HCEC 1CT (cell line): ENCODE measurements at places on chromosomes 3 and 15.
A peak's percentile ranks its signal among the peaks of the same experiment; 100 is the strongest.

GRCh38 chr3:111768571-111769100, 90.4 kb upstream of the PHLDB2 start:
- DNase-seq: peak; percentile 91

DNA sequence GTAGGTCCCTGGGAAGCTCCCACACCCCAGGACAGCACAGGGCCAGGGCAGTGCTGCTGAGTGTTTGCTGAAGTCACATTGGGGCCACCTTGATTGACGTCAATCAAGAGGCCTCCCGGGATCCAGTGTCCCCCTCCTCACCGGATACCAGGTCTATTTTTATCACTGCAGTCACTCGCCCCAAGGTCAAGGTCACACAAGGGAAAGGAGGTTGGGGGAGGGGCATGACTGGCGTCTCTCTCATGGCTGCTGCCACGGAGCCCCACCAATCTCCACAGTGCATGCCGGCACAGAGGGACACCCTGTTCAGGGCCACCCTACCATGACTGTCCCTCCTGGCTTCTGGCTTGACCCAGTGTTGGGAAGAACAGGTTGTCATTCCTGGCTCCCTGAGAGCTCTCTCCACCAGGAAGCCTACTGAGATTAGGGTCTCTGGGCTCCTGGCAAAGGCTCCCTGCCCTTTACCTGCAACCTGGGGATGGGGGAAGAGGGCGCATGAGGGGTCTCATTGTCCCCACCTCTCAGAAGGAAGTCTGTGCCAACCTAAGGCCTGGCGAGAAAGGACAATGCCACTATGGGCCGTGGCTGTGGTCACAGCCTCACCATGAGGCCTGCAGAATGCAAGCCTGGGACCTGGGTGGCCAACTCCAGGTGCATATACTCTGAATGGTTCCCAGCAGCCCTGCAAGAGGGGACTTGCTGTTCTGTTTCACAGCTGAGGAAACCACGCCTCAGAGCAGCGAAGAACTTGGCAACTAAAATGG, 1.5 kb downstream of the MYL3 start:
- DNase-seq: no peak

GRCh38 chr3:124576565-124577493, 153.4 kb upstream of the UMPS start:
- no peak for DNase-seq

- no peak for DNase-seq
Observed at GRCh38 chr3:140902791-140903190, 38.8 kb upstream of the SLC25A36 start.

DNA sequence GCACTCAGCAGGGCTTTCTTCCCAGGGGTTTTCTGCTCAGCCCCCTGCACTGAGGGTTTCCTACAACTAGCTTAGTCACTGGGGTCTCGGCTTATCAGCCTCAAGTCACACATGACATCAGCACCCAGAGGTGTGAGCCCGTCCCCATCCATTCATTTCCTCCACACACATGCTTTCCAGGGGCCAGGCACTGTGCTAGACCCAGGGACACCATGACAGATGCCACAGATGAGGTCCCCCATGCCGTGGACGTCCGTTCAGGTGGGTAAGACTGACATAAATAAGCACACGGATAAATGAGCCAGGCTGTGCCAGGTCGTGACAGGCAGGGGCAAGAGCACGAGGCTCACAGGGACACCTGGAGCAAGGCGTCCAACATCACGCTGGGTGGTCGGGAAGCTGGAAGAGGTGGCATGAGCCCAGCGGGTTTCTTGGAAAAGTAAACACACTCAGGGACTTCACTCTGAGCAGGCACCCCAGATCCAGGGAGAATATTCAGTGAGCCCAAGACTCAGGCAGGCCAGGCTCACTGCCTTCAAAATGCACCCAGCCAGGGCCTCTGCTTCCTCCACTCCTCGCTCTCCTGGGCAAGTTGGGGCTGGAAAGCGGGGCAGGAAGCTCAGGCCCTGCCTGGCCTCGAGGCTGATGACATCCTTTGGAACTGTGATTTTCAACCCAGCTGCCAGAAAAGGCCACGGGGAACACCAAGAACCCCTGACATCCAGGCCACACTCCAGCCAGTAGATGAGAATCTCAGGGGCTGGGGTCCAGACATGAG, 139.3 kb downstream of the CHSY1 start:
- no peak for DNase-seq

DNA sequence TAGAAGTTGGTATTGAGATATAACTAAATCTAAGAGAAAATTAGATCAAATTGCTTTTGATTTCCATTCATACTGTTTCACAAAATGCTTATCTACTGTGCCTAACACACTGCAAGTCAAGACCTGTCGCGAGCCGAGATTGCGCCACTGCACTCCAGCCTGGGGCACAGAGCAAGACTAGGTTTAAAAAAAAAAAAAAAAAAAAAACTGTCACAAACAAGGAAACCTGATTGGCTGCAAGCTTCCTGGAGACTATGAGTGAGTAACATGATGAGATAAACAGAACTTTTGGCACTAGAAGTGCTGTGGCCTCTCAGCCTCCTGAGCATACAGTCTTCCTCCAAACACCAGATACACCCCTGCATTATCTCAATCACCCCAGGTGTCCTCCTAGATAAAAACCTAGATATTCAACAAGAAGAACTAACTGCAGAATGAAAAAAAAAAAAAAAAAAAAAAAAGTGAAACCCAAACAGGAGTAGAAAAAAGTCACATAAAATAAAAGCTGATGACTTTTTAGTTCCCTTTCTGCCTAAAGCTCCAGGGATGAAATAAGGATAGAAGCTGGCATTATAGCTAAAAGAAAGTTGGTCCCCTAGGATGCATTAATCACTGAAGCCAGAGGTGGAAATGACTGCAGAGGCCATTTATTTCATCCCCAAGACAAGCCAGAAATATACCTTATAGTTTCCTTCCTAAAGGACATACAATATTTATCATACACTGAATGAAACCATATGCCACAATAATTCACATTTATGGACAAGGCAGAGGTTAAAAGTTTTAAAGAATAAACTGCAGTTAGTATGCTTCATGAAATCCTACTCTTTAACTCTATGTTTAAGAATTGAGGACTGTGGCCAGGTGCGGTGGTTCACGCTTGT, 82.4 kb downstream of the P3H2 start:
- DNase-seq: peak; percentile 68

DNA sequence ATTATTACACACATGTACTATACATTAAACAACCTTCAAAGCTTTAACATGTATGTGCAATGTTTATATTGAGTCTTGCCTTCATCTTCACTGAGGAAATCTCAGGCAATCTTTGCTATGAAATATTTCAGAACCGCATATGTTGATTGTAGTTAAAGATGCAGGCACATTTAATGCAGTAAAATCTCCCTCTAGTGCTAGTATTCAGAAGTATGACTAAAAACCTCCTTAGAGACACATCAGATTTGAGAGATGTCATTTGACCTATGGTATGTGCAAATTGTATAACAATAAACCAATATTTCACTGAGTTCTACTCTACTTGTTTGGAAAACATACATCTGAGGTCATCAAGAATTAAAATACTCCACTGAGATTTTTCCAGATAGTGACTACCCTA, 123.8 kb upstream of the C15orf61 start:
- DNase-seq: no peak

- peak; percentile 36 for DNase-seq
Observed at GRCh38 chr3:47475029-47475569, 642 bp downstream of the SCAP start.

GRCh38 chr3:166519443-166519842, 682.2 kb upstream of the BCHE start:
- no peak for DNase-seq

DNA sequence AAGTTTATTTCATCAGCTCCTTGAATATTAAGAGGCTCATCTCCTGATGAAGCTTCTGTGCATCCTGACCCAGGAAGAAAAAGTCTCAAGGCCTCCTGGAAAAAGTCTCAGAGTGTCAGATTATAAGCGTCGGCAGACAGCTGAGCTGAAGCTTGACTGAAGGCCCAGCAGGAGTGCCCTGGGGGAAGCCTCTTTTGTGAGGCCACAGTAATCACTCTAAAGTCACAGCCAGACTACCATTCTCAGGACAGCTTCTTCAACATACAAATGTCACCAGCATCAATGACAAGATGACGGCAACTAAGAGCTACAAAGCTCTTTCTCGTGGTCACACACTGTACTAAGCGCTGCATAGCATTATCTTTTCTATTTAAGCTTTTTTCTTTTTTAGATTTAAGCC, 72.7 kb upstream of the LRRN1 start:
- no peak for DNase-seq

- DNase-seq: no peak
Observed at GRCh38 chr3:135237371-135238143, 442.5 kb downstream of the EPHB1 start.

DNA sequence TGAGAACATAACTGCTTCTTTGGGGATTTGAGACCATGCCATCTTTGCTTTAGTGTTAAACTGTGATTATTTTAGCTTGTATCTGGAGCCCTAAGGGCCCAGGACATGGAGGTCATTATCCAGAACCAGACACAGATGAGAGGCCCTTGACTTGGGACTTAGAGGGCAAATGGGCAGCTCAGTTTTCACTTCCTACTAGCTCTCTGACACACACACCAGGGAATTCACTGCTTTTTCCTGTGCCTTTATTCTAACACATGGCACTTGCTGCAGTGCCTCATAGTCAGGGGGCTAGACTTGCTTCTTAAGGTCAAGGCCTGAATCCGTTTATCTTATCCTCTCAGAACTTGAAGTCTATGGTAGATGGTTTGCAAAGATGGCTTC, 33.3 kb downstream of the AMOTL2 start:
- no peak for DNase-seq

DNA sequence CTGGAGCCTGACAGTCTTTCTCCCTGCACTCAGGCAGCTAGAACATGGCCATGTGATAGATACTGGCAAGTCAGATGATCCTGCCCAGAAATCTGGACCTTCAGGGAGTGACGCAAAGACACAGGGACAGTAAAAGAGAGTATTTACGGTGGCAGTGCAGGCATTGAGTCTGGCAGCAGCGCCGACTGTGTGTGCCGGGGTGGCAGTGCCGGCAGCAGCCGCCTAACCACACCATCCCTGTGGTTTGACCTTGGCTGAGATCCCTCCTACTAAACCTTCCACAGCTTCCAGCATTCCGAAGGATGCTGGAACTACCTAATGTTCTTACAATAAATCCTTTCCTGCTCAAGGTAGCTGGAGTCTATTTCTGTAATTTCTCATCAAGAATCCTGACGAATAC, 4.6 kb upstream of the TSPAN3 start:
- no peak for DNase-seq

- DNase-seq: peak; percentile 55
Observed at GRCh38 chr3:126654571-126655383, at the start of gene TXNRD3. Gene TXNRD3, minus strand, starts transcription at chr3:126655124.

GRCh38 chr3:24679429-24679828, 184.8 kb upstream of the THRB start:
- DNase-seq: no peak

DNA sequence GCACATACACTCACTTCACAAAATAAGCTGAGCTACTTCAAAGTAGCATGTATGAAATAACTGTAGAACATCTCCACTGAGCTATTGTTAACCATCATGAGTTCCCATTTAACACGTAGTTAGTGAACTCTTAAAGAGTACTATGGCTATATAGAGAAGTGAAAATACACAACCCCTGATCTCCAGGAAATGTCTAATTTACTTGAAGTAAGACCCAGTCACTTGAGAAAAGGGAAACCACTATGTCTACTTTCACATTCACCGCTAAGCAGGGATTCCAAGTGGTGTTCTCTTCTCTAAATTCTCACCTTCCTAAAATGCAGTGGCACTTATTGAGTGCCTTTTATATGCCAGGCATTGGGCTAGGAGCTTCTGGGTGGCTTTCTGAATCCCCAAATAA, 35.0 kb upstream of the COLQ start:
- DNase-seq: no peak

DNA sequence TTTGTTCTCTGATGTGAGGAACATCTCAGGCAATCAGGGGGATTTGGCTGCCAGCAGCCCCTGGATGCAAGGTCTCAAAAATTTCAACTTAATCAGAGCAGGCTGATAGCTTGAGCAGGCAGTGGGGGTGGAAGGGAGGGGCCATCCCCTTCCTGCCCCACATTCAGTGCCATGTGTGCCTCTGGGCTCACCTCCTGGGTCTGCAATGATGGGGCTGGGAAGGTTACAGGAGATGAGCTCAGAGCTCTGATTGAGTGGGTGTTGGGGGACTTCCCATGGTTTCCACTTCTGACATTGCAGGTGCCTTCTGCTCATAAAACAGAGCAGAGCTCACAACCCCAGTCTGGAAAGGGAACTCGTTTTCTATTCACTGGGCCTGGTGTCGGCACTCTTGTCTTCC, 37.0 kb downstream of the PARP16 start:
- DNase-seq: no peak

DNA sequence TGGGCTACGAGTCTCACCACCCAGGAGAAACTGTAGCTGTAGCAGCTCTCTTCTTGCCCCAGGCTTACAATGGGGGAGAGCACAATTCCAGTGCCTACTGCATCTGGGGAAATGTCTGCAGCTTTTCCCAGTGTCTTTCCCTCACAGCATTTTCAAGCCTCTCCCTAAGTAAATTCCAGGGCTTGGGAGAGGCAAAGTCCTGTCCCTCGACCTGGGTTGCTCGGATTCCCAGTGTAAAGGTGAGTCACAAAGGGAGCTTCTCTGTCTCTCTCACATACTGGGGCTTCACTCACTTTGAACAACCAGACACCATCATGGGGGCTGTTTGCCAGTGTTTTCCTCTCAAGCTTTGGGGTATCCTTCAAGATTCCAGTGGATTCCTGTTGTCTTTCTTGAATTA, 689.4 kb upstream of the NAALADL2 start:
- DNase-seq: no peak

GRCh38 chr3:45516829-45517228, 77.7 kb upstream of the LIMD1 start:
- peak; percentile 40 for DNase-seq

DNA sequence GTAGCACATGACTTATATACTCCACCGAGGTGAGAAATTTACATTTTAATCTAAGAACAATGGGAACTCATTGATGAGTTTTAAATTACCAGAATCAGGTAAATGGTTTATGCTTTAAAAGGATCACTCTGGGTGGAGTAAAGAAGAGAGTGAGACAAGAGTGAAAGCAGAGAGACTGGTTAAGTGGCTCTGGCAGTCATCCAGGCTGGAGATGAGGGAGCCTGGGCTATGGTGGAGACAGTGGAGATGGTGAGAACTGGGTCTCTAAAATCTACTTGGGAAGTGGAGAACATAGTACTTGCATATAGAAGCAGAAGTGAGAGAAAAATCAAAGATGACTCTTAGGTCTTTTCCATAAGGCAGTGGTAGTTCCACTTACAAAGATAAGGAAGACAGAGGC, 37.1 kb upstream of the SLC25A36 start:
- DNase-seq: no peak
